ENCODE measurements at places on chromosomes 3 and 15.

- no peak for DNase-seq
Measured at GRCh38 chr15:27057904-27058645, 87.1 kb downstream of the GABRG3 start.

- DNase-seq: no peak
Measured at GRCh38 chr3:69326855-69327300, 59.0 kb downstream of the FRMD4B start.

DNA sequence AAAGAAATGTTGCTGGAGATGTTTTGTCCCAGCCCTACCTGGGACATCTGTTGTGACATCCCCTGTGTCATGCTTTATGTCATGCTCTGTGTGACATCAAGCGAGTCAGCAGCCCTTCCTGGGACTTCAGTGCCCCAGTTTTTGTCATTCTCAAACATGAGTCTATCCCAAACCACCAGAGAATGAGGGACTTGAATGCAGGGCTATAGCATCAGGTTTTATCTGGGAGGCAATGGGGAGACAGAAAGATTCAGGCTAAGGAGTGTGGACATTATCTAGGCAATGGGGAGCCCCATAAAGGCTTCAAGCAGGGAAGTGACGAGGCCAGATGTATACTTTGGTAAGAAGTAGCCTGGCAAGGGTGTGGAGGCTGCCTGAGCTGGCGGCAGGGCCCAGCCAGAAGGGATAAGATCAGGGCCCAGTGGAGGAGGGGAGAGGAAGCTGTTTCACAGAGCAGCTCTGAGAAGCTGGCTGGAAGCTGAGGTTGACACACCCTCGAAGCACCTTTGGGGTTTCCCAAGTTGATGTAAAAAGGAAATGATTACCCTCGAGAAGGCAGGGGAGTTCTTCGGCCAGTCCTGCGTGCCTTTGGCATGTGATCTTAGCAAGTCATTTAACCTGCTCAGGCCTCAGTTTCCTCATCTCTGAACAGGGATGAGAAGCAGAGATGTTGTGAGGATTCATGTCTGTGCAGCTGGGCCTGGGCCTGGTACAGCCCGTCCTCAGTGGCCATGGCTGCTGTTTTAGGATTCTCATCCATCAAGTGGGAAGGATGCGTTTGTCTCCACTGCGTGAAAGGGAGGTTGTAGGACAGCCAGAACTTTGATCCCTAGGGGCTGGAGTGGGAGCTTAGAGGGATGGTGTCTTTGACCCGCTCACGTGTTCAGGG, 34.3 kb downstream of the IRAK2 start:
- no peak for DNase-seq

GRCh38 chr3:127074900-127075360, 92.0 kb downstream of the PLXNA1 start:
- DNase-seq: peak; percentile 70

GRCh38 chr15:39704689-39705088, 78.0 kb downstream of the FSIP1 start:
- DNase-seq: no peak

DNA sequence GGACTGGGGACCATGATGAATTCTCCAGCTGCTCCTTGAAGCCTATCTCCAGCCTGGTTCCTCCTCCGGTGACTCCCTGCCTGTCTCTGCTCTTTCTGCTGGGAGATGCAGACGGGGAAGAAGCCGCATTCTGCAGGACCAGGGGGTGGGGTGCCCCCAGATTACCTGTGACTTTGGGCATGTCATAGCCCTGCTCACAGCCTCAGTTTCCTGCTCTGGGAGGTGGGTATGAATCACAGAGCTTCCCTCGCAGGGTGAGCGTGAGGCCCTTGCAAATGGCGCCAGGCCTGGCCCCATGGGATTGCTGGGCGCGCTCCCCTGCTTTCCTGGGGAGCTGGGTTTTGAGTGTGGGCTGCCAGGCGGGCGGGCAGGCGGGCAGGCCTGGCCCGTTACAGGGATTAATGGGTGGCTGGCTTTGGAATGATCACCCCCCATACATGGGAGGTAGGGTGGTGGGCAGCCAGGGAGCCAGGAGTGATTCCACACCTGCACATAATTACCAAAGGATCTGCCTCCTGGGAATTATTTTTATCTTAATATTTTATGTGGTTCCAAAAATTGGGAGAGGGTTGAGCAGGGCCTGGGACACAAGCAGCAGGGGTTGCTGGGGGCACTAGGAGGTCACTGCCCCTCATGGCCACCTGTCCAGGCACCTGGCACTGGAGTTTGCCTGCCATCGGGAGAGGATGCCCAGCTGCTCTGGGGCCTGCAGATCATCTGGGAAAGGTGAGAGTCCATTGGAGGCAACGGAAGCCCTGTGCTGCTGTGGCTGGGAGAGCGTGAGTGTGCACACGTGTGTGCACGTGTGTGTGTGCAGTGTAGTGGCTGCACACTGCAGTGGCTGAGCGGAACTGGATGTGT, 106.8 kb downstream of the WNT7A start:
- DNase-seq: no peak

GRCh38 chr3:187714404-187714979, 12.1 kb upstream of the RTP2 start:
- peak; percentile 80 for DNase-seq

GRCh38 chr15:43749690-43750345, 3.6 kb downstream of the PDIA3 start:
- DNase-seq: no peak

- DNase-seq: no peak
Measured at GRCh38 chr3:140360332-140360731, 317.5 kb upstream of the TRIM42 start.

DNA sequence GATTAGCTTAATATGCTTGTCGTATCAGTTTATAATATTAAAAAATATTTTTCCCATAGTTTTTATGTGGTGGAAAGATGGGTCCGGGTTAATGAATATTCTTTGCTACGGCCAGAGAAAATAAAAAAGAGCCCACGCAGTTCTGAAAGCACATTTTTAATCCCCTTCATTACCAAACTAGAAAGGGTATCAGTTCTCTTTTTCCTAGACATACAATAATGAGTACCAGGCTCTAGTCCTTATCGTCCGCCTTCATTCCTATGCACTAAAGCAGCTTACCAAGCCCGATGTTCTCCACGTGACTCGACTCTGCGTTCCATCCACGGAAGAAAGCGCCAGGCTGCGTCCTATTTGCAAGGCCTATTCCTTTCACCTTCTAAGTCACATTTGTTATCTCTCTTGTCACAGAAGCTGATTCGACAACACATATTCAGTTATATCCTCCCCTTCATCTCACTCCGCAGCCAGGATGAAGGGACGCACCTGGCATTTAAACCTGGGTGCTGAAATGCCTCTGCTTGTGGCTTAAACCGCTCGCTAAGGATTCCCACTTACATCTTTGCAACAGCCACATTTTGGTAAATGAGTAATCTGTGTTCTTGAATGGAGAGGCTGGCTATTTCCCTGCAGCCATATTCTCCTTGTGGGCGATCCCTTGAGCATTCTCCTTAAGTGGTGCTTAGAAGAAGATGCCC, 257.0 kb downstream of the CD47 start:
- DNase-seq: no peak

GRCh38 chr3:158733656-158734055, 1.4 kb upstream of the RARRES1 start:
- DNase-seq: no peak

DNA sequence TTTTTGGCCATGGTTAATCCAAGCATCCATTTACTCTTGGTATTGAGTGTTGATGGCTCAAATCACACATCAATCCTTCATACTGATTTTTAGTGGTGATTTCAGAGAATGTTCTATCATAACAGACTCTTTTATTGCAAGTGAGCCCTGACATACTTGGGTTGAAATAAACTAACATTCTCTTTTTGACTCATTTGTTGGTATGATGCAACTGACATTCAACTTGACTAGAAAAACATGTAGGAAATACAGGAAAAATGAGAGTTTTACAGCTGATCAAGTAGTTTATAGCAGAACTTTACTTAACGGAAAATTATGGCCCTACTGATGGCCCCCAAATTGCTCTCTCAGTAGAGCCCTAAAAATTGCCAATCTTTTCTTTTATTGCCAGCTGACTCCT, 173.9 kb upstream of the CD96 start:
- no peak for DNase-seq

GRCh38 chr3:71926262-71926600, 141.3 kb upstream of the PROK2 start:
- DNase-seq: peak; percentile 74

GRCh38 chr3:58129041-58129770, 81.6 kb downstream of the DNASE1L3 start:
- no peak for DNase-seq

GRCh38 chr3:114401346-114401745, 107.5 kb downstream of the TIGIT start:
- DNase-seq: no peak

- DNase-seq: no peak
Measured at GRCh38 chr3:68210635-68211034, 556.2 kb upstream of the SUCLG2 start.

DNA sequence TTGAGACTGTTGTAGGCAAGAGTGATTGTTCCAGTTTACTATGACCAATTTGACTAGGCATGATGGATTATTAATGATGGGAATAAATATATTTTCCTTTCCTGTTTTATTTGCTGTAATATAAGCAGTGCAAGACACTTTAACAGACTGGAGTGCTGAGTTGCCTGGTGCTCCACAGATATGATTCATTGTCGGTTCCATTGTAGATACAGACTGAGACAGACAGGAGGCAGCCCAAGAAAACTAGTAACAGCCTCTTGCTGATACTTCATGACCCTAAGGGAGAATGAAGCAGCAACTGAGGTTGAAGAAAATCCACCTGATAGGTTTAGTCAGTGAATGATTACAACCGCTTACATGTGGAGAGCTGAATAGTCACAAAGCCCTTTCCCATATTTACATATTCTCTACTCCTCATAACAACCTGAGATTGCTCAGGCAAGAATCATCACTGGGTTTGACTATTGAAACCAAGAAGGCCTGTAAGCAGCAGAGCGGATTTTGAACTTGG, 235.1 kb upstream of the TPRG1 start:
- no peak for DNase-seq

GRCh38 chr15:71485094-71485693, 325.2 kb upstream of the NR2E3 start:
- DNase-seq: no peak

DNA sequence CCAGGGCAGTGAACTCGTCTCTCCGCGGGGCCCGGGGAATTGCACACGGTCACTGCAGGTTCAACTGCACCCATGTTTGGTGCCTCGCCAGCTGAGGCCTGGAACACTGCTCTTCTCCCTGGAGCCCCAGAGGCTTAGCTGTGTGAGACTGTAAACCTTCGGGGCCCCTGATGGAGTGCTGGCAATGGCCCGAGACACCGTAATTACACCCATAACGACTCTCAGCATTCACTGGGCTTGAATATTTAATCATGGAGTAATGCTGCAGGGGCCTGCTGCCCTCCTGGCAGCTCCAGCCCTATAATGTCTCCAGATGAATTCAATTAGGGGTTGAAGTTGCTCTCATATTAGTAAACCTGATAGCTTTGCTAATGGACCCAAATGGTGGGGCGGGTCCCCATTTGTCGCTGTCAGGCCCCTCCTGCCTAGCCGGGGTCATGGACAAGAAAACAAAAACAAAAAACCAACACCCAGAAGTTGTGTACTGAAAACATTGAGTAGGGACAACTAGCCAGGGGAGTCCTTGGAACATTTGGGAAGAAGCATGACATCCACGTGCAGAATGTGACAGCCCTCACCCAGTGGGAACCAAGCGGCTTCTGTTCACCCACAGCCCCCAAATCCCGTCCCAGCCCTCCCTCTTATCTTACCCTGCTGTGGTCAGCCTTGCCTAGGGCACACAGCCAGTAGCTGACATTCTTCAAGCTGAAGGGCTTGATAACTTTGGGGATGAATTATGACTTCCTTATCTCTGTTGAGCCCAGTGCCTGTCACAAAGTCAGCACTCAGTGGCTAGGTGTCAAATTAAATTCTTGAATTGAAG, 74.3 kb upstream of the SCN5A start:
- no peak for DNase-seq

- no peak for DNase-seq
Measured at GRCh38 chr3:53426918-53427317, 67.5 kb upstream of the CACNA1D start.

DNA sequence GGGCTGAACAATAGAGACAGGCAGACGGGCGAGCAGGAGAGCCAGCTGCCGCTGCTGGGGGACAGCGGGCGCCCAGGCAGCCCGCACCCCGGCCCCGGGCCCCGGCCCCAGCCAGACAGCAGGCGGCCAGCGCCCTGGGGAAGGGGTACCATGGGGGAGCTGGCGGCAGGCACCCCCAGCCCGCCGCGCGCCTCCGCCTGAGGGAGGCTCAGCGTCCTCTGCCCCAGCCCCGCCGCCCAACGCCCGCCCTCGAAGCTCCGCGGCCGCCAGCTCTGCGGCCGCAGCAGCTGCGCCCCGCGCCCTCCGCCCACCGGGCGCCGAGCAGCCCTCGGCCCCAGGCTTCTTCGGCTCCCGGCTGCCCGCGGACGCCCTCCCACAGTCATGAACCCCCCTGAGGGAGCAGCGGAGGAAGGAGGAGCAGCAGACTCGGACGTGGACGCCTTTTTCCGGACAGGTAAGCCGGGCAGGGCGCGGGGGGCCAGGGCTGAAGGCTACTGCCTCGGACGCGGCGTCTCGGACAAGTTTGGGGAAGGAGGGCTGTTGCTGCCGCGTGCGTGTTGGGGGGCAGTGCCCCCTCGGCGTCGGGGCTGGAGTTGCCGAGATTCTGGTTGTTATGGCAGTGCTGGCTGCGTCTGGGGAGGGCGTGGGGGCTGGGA, 41.6 kb upstream of the ROPN1 start:
- peak; percentile 50 for DNase-seq

DNA sequence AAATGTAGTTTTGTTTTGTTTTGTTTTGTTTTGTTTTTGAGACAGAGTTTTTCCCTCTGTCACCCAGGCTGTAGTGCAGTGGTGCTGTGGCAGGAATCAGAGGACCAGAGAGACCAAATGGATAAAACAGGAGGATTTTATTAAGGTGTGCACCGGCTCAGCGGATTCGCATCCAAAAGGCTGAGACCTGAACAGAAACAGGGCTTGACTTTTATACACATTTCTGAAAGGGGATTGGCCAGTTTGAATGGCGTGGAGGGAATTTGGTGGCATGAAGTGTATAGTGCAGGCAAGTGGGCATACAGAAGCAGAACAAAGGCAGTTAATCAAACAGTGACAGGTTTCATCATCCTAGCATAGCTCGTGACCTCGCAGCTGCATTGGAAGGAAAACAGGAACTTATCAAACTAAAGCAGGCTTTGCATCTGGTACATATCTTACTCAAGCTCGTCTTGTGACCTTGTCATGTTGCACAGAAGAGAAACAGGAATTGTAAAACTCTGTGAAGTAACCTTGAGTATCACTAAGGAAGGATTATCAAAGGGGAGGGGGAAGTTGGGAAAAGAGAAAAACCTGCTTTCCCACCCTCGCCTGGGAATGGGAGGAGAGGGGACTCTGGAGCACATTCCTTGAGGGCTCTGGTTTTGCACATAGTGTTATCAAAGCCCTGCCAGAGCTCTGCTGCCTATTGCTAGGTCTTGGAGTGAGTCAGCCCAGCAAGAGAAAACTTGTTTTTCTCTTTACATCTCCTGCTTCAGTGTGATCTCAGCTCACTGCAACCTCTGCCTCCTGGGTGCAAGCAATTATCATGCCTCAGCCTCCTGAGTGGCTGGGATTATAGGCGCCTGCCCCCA, 38.5 kb downstream of the C3orf62 start:
- no peak for DNase-seq

- peak; percentile 51 for DNase-seq
Measured at GRCh38 chr3:53254509-53255422, 1.1 kb downstream of the TKT start.

GRCh38 chr15:77944002-77944867, 133.3 kb downstream of the TBC1D2B start:
- DNase-seq: peak; percentile 23

- DNase-seq: no peak
Measured at GRCh38 chr3:63960048-63960711, 48.0 kb upstream of the SCAANT1 start.
